ENCODE measurements at places on chromosomes 2 and 18.

GRCh38 chr2:232483923-232484627 is 3.6 kb downstream of the ECEL1 start:
- DNase-seq, result no peak

- no peak for DNase-seq
These were observed 97.6 kb upstream of the TCF4 start for GRCh38 chr18:55685638-55686037.

- DNase-seq, result no peak
These were observed 8.0 kb downstream of the ANKRD23 start for GRCh38 chr2:96835830-96836229.

DNA sequence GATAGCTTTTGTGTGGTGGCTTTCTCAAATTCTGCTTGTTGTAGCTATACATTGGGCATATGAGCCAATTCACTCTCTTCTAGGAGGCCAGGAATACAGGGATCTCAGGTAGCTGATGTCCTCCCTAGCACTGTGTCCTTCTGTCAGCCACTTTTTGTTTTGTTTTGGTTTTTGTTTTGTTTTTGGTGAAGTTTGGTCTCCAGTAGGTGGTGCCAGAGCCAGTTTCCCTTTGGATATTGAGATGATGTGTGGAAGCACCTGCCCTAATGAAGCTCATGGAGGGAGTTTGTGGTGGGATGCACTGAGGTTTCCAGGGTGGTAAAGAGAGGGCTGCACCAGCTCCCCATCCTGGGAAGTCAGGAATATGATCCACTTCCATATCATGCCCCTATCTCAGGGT is 100.5 kb upstream of the VWC2L start:
- DNase-seq, result no peak

Measured in CD4-positive, alpha-beta T cell treated with Interleukin-15 for 4 hours (primary cell).